ENCODE measurements at places on chromosomes 5 and 9.

- DNase-seq = no peak
Measured at GRCh38 chr5:163967268-163967667, 461.8 kb downstream of the MAT2B start.

GRCh38 chr5:149127394-149127955 is 13.8 kb upstream of the ABLIM3 start:
- no peak for DNase-seq

DNA sequence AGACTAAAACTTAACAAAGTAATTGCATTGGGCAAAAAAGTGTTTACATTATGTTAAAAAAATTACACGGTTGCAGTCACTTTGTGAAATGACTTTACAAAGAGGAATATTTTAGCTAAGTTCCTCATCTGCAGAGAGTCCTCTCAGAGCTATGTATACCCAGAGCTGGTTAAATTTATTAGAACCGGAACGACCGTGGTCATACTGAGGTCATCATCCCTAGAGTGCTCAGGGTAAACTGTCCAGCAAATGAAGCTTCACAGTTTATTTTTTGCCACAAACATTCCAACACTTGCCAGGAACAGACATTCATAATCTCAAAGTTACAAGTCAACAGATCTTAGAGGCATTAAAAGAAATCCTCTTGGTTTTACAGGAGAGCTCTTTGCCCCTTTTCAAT is 897 bp downstream of the ROPN1L start:
- no peak for DNase-seq

DNA sequence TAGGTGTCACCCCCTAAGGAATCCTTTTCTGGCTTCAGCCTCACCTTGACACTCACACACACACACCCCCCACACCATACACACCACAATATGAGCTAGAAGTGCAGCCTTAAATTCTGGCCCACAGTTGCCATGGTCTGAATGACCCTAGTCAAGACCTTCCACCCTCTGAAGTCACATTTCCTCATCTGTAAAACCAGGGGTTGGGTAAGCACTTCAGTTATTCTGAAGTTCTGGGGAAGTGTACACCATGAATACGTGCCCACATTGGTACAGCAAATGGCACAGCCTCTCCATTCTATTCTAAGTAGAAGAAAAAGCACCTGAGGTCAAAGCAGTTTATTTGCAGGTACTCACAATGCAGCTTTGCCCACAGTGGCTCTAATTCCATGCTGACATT is 372.8 kb upstream of the KLF4 start:
- no peak for DNase-seq

- no peak for DNase-seq
Measured at GRCh38 chr9:134607971-134608370, 33.6 kb upstream of the COL5A1 start.

DNA sequence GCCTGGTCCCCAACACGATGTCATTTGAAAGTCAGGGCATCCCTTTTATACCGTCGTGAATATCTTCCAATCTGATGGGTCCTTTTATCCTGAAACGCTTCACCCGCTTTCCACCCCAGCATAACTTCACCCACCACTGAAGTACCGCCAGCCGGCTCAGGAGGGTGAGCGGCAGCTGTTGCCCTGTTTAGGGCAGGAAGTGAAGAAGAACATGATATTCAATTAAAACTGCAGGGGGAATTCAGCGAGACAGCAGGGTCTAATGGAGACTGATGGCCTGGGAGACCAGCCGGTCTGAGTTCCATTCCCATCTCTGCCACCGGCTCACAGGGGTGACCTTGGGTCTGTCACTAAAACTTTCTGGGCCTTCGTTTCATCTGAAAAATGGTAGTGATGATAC is 68.2 kb upstream of the EGFLAM start:
- DNase-seq = no peak

- DNase-seq = no peak
Measured at GRCh38 chr5:173198049-173198448, 37.0 kb downstream of the NKX2-5 start.

GRCh38 chr5:154844809-154845208 is 5.6 kb downstream of the FAXDC2 start:
- DNase-seq = no peak

- no peak for DNase-seq
Measured at GRCh38 chr9:127887792-127888191, 10.3 kb upstream of the AK1 start.

DNA sequence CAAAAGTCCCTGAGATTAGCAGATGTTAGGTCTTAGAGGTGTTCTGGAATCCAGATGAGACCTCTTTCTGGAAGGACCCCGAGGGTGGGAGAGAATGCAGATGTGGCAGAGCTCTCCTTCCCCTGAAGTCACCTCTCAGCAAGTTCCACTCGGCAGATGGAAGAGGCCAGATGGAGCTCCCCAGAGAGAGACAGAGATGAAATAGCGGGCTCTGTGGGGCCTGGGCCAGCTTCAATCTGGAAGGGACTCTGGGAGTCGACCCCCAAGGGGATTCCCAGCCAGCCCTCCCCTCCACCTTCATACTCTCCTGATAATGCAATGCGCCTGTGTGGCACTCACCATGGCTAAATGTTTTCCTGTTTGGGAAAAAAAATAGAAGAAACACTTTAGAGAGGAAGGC is 60.2 kb downstream of the WNK2 start:
- no peak for DNase-seq

- no peak for DNase-seq
Measured at GRCh38 chr5:177403792-177404640, 3.6 kb upstream of the PFN3 start.

- no peak for DNase-seq
Measured at GRCh38 chr5:54397420-54397819, 58.1 kb upstream of the HSPB3 start.

- DNase-seq = no peak
Measured at GRCh38 chr9:17251100-17251499, 116.3 kb downstream of the CNTLN start.

DNA sequence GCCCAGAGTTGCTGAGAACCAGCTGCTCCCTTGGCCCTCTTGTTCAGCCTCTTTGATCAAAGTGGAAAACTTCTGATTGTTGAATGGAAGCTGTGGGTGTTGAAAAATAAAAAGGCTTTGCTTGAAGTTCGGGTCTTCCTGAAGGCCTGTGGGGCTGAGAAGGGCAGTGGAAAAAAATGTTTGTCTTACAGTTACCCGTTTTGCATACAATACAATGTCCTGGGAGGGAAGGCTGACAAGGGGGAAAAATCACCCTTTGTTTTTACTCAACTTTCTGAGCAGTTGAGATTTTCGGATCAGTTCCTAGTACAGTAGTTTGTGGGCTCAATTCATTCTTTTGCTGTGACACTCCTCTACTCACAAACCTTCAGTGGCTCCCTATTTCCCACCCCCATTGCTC is 2.1 kb upstream of the TNFSF8 start:
- DNase-seq = no peak

GRCh38 chr5:168002116-168002515 is 289.3 kb upstream of the WWC1 start:
- DNase-seq = no peak

Measured in GM12878 (cell line).